CD4-positive, alpha-beta memory T cell (primary cell): ENCODE measurements at places on chromosomes 7 and 10. TPM values are rescaled to one million over a fixed set of nuclear protein-coding genes. Genes with fewer than 3 reads are reported as not detected.

DNA sequence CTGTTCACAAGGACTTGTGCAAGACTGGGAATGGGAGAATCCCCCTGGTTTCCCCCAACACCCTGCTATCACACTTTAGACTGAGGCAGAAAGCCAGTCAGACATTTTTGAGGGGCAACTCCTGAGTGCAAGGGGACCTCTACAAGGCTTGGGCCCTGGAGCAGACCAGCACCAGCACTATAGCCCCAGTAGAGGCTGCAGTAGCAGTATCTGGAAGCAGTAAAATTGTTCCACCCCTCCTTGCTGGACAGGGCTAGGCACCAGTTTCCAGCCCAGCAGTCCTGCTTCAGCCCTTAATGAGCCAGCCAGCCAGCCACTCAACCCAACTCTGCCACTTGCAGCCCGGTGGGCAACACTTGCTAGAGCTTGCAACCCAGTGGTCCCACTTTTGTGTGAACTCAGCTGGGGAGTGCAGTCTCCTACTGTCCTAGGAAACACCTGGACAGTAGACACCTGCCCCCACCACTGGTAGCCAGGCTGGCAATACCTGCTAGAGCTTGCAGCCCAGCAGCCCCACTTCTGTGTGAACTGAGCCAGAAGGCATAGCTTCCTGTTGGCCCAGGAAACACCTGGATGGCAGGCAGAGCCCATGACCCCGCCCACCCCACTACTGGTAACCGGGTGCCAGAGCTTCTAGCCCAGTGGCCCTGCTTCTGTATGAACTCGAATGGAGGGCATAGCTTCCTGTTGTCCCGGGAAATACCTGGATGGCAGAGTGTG is 65.0 kb downstream of the FBXL13 start:
- no peak for DNase-seq

- no peak for DNase-seq
Observed at GRCh38 chr7:78055599-78055998, 257.0 kb downstream of the PHTF2 start.

DNA sequence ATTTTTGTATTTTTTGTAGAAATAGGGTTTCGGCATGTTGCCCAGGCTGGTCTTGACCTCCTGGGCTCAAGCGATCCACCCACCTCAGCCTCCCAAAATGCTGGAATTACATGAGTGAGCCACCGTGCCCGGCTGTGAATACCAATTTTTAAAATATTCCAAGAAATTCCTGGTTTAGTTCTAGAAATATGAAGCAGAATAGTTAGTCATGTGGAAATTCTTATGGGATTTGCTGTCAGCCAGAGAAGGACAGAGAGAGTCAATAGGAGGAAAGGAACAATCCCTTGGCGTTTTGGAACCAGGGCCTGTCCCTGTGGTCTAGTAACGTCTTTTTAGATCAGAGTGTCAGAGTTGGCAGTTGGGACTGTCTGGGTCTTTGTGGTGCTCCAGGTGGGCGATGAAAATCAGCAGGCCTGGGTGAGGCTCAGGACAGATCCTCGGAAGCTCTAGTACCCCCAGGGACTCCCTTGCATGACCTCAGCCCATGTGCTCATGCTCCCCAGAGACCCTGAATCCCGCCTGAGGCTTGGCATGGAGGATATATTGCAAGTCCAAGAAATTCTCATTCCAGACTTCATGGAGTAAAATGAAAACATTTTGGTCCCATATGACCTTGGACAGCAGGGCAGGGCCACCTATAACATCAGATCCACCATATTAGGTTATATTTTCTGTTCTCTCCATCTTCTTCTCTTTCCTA is 7.8 kb downstream of the NODAL start:
- no peak for DNase-seq

- peak; percentile 21 for DNase-seq
Observed at GRCh38 chr7:139737221-139738100, 40.3 kb downstream of the HIPK2 start.

Gene HTRA1
- polyA plus RNA-seq: not detected

DNA sequence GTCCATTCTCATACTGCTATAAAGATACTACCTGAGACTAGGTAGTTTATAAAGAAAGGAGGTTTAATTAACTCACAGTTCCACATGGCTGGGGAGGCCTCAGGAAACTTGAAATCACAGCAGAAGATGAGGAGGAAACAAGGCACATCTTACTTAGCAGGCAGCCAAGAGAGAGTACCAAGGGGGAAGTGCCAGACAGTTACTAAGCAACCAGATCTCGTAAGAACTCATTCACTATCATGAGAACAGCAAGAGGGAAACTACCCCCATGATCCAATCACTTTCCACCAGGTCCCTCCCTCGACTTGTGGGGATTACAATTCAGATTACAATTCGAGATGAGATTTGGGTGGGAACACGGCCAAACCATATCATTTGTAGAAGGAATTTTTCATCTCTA is 36.3 kb downstream of the NHLRC2 start:
- DNase-seq: no peak

DNA sequence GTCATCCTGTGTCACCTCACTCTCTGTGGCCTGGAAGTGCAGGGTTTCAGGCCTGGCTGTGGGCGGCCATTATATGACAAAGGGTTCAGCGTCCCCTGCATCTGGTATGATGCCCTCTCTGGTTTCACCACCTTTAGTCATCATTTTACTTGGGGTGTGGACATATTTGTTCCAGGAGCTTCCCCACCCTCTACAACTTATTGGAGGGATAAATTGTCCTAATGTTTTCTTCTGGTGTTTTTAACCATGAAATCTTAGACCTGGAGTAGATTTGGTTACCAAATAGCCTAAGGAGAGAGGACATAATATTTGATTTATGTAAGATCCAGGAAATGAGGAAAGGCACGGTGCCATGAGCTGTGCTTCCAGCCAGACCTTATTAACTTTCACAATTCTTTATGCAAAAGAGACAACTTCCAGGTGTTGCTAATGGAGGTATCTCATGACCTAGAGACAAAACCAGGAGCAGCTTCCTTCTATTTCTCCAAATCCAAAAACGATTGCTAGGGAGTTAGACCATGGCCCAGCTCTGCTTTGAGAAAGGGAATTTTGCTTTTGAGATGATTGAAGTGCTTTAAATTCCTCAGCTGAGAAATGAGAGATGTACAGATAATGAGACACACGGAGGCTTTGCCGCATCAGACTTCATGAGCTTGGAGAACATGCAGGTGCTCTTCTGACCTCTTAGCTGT is 20.9 kb downstream of the WBP1L start:
- no peak for DNase-seq

GRCh38 chr7:35648367-35648766 is 46.6 kb downstream of the HERPUD2 start:
- DNase-seq: no peak

DNA sequence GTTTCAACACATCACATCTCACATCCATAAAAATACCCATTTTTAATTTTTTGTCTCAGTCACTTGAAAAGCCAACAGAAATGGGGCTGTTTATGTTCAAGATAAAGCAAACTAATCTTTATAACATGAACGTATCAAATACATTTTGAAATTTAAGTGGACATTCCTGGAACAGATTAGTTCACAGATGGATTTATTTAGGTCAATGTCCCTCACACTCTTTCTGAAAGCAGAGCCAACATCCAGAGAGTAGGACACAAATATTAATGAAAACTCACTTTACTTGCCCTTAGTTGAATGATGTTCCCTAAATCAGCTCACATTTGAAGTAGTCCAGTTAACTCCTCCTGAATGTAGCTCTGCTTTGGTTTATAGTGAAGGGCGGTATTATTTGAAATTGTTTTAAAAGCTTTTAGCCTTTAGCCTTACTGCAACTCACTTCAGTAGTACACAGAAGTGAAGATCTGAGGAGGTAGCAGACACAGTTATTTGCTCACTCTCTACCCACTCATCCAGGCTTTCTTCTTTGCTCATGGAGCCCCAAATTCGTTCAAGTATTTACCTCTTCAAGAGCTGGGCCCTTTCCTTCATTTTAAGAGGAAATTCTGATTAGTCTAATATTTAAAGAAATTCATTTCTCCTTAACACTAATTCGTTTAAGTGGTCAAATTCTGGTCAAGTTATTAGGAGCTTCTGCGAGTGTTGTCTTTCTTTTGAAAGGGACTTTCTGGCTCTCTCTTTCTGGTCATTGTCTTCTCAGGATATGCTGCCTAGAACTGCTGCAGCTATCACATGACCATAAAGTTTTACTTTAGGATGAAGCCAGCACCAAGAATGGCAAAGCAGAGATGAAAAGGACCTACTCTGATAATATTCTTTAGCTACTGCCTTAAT is 180.6 kb upstream of the AGR3 start:
- DNase-seq: no peak

- no peak for DNase-seq
Observed at GRCh38 chr7:20198260-20198659, 18.9 kb downstream of the MACC1 start.

Gene MYO1G
- 168 TPM for polyA plus RNA-seq

Gene PNLIPRP3
- polyA plus RNA-seq: not detected

Gene TRIM50
- polyA plus RNA-seq: not detected

Gene INHBA
- polyA plus RNA-seq: not detected

- DNase-seq: no peak
Observed at GRCh38 chr10:69786791-69787190, 14.9 kb upstream of the COL13A1 start.

DNA sequence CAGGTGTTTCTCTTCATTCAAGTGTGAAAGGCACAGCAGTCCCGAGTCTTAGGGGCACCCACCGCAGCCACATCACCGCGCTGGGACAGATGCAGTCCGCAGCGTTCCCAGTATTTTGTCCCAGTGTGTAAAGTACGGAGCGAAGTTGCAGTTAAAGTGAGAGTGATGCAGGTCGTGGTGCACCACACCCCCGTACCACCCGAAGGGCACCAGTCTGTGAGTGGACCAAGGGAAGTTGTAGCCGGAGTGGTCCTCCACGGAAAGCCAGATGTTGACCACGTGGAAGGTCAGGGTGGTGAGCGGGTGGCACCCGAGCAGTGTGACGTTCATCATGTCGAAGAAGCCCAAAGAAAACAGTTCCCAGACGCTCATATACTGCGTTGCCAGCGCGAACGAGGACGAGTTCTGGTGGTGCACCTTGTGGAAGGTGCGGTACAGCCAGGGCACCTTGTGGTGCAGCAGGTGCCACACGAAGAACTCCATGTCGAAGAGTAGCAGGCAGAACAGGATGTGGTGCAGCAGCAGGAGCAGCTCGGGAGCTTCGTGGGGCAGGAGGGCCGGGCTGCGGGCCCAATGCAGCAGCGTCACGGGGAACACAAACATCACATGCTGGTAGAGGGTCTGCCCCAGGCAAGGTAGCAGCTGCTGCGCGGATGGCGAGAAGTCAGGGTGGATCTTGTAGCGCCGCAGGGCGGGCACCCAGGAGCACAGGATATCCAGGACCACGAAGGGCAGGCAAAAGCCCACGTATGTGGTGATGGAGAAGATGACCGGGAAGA is 526 bp downstream of the CH25H start:
- DNase-seq: peak; percentile 59

Gene SPRN
- polyA plus RNA-seq: 0.14 TPM

DNA sequence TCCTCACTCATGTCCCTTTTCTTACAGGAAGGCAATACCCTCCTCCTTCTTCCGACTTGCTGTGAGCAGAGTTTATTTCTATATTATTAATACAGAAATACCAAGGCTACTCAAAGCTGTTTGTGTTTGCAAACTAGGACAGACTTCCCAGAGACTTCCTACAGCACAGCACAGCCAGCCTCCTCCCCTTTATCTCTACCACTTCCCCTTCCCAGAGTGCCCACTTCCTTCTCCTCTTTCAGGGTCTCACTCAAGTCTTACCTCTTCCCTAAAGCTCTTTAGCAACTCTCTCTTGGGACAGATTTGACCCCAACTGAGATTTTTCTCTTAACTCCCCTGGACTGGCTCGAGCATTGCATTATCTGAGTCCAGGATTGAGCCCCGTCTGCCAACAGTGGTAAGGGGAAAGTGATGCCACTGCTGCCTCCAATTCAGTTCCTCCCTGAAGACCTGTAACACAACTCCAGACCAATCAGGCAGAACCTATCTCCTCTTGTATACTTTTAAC is 5.5 kb upstream of the LRGUK start:
- no peak for DNase-seq

DNA sequence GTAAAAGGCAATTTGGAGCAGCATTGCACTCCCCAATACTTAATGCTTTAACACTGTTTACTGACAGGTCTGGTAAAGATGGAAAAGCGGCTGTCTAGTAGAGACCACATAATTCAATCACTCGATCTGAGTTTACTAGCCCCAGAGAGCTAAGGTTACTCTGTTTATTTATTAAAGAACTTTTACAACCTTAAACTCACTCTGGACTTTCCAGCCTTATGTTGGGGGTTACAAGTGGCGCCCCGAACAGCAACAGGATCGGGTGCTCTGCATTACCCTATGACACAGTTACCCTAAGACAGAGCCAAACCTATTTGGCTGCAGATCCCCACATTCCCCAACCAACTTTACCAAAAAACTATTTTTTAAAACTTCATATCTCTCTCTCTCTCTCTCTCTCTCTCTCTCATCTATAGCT is 43.9 kb downstream of the MRPS24 start:
- no peak for DNase-seq
